Sigmoid colon (tissue), 7 donors: ENCODE measurements at places on chromosomes 7 and 10. TPM values are rescaled to one million over a fixed set of nuclear protein-coding genes. Genes with fewer than 3 reads are reported as not detected.

KCNMA1 gene
- 292 TPM for total RNA-seq

GPR26 gene
- total RNA-seq: not detected

BLNK gene
- 1.4 TPM for total RNA-seq

CCDC3 gene
- total RNA-seq: 2.0 TPM

DDC gene
- 0.36 TPM for total RNA-seq

MAGI2 gene
- total RNA-seq: 26.9 TPM

ZNF25 gene
- total RNA-seq: 24.1 TPM

EPDR1 gene
- total RNA-seq: 15.7 TPM

BHLHA15 gene
- not detected for total RNA-seq

NPFFR1 gene
- total RNA-seq: not detected

NEBL gene
- 1.3 TPM for total RNA-seq

CPVL gene
- total RNA-seq: 22.5 TPM

NRG3 gene
- total RNA-seq: 2.2 TPM

BTBD16 gene
- total RNA-seq: not detected

GPR15LG gene
- total RNA-seq: not detected

LIPJ gene
- total RNA-seq: 0.36 TPM

GHRHR gene
- total RNA-seq: not detected

IGFBP3 gene
- 212 TPM for total RNA-seq

GRCh38 chr7:34026481-34027190 lies 121.3 kb downstream of the BMPER start:
- DNase-seq: no peak

- no peak for DNase-seq
These were observed 2.7 kb upstream of the CPVL start for GRCh38 chr7:29149036-29149435.

- DNase-seq: no peak
These were observed 16.7 kb downstream of the RET start for GRCh38 chr10:43093423-43094076.

DNA sequence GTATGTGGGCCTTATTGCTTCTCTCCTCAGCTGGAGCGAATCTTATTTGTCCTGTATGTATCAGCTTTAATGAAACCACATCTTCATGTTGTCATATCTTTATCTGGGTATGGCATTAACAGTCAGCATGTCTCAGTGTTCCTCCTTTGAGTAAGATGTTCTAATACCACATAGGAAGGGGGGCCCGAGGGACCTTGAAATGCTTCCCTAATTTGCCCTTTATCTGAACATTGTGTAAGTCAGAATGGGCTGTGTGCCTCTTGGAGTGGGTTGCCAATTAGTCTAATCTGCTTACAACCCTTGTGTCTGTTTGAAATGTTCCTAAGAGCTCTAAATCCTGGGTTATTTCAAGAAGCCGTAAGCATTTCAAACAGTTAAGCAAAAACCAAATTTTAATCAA lies 623.8 kb downstream of the SUGCT start:
- no peak for DNase-seq

- no peak for DNase-seq
These were observed 148.7 kb downstream of the BICC1 start for GRCh38 chr10:58661336-58661735.

GRCh38 chr7:1300636-1301035 lies 68.0 kb downstream of the UNCX start:
- DNase-seq: no peak

DNA sequence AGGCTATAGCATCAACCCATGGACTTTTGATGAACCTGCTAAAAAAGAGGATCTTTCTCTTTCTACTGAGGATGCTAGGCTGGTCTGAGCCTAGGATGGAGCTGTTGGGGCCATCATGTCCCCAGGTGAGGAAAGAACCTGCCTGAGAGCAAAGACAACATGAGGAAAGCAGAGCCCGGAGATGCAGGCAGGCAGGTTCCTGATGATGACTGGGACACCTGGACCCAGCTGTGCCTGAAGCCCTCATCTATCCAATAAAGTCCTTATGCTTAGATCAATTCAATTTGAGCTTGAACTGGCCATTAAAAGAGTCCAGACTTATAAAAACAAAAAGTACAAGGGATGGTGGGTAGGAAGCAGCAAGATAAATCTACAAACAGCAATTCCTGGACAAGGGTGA lies 48.9 kb downstream of the KIFBP start:
- DNase-seq: peak; percentile 21

DNA sequence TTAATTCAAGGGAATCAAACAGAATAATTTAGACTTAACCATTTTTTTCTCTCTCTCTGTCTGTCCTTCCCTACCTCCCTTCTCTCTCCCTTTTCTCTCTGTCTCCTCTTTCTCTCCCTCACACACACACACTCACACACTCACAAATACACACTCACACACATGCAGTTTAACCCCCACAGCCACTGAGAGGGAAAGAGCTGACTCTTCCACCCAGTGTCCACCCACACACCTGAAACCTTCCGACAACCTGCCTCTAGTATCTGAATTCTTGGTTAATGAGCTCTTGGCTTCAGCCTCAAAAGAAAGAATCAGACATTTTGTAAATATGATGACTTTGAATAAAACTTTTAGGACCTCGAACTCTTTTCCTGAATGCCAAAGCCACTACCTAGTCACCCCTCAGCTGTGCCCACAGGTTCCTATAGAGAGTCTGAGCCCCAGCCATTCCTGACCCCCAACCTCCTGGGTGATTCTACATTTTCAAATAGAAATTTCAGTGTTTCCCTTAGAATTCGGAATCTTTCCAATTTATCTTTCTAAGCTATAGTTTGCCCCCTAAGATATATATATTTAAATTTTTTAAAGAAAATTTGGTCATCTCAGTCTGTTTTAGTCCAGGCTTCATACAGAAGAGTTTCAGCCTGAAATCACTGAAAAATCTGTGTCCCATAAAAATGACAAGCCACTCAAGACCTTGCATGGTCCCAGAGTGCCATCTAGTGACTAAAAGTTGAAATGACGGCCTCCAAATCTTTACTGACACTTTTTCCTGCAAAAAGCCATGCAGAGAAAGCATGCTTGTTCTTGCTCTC lies 202.8 kb downstream of the IPMK start:
- no peak for DNase-seq

DNA sequence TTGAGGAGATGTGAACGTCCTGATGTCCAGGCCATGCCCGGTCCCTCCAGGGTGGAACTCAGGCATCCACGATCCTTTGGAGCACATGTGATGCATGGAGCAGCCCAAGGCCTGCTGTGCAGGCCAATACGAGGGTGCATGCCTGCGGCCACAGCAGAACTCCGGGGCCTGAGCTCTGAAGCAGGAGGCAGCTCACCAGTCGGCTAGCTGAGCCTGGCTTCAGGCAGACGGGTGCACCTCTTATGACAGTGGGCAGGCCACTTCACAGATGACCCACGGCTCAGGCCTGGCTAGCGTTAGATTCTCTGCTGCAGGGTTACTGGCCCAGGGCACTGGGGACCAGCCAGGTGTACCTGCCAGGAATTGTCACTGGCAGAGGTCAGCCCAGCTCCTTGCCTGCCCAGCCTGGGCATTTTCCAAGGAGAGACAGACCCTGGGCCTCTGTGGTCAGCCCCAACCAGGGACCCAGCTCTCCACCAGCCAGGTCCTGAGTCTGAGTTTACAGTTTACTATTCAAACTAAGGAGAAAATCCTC lies 29.6 kb upstream of the INPP5A start:
- DNase-seq: peak; percentile 64

GRCh38 chr7:1513657-1514095 lies 9.5 kb upstream of the INTS1 start:
- DNase-seq: no peak

- no peak for DNase-seq
These were observed 193.2 kb downstream of the AGMO start for GRCh38 chr7:15368653-15369052.

DNA sequence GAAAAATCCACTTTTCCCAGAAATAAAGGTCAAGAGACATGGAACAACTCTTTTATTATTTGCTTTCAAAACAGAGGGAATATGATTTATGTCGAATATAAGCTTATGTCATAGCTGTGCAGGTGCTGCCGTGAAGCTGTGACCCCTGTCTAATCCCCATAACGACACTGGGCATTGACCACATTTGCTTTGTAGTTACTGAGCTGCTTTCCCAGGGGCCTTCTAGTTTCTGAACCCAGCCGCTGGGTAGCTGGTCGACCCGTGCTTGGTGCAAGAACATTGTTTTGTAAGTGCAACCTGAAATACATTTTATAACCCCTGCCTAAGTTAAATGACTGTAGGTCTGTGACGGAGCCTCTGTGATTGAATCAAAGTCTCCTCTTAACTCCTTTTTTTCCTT lies 144.9 kb upstream of the HDAC9 start:
- no peak for DNase-seq

DNA sequence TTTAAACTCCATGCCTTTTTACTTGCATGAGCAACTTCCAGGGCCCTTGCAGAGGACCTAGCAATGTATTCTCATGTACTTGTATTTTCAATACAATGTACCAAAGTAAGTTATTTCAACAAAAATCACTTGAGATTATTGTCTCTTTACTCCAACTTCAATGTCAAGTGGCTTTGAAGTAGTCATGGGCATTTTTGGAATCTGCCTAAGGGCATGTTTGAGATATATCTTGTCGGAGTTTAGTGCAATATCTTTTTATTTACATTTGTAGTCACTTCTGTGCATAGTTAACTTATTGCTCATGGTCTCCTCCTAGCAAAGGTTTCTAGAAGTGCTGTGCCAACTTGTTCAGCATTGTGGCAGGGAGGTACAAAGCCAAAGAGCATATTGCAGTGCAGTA lies 508.7 kb upstream of the SEMA3D start:
- no peak for DNase-seq

- no peak for DNase-seq
These were observed 32.1 kb upstream of the GNA12 start for GRCh38 chr7:2876031-2876731.

DNA sequence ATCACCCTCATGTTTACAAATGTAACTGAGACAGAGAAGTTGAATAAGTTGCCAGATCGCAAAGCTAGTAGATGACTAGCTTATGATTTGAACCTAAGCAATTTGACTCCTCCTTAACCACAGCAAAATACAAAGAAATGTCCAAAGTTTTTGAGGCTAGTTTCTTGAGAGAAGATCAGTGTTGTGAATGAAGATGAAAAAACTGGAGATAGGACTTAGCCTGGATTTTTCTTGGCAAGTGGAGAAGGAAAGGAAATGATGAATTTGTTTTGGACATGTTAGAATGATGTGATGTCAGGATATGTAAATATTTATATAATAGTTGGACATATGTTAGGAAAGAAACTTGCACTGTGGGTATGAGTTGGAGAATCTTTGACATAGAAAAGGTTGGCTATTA lies 149.8 kb downstream of the LSMEM1 start:
- DNase-seq: no peak

DNA sequence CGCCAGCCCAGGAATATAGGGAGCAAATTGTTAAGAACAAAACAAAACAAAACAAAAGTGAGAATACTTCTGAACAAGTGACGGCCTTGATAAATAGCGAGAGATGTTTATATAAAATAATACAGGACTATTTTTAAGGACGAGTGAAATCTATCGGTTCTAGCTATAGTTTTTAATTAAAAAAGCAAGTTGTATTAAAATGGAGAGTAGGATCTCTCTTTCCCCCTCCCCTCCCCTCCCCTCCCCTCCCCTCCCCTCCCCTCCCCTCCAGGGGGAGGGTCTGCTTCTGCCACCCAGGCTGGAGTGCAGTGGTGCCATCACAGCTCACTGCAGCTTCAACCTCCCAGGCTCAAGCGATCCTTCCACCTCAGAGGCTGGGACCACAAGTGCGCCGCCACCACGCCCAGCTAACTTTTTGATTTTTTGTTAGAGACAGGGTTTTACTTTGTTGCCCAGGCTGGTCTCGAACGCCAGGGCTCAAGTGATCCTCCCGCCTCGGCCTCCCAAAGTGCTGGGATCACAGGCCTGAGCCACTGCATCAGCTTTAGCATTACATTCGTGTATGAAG lies 440 bp upstream of the TCAF1 start:
- no peak for DNase-seq

- DNase-seq: no peak
These were observed 61.6 kb downstream of the GRK5 start for GRCh38 chr10:119268871-119269506.

DNA sequence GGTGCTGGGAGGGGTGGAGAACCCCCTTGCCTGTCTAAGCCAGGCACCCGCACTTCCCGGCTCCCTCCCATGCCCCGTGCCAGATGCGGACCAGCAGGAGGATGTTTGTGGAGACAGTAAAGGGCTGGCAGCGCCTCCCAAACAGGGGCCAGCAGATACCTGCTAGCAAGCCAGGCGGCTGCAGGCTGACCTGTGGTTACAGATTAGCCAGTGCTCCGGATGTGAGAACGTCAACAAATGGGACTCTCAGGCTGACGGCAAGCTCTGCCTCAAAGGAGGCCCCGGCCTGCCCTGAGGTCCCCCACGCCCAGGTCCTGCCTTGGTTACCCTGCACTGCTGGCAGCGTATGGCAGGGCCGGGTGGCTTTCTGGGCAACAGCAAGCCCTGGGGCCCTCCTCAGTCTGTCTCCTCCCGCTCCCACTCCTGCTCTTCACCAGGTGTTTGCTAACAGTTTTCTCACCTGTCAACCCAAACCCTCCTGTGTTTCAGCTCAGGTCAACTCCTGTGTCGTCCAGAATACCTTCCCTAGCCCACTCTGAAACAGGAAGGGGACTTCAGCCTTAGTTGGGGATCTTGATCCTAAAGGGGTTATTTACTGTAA lies 85.4 kb downstream of the NEURL1 start:
- no peak for DNase-seq

DNA sequence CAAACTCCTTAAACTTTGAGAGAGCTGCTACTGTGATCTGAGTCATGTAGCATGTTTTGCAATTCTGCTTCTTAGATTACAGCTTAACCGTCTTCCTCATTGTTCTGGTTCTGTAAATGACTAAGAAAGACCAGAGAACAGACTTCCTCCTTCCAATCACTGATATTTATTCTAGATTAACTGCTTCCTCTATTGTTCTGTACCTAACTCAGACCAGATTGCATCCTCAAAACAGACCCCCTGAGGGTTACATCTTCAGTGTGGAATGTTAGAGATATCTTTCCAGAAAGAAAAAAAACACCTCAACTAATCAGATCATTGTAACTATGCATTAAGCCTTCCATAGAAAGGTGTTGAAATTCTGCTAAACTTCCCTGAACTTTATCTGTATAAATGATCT lies 5.7 kb upstream of the PIP start:
- no peak for DNase-seq

GRCh38 chr10:4267086-4267773 lies 482.2 kb upstream of the KLF6 start:
- no peak for DNase-seq

GRCh38 chr10:53841483-53842145 lies 959.4 kb downstream of the PCDH15 start:
- no peak for DNase-seq

- no peak for DNase-seq
These were observed 21.5 kb downstream of the BTAF1 start for GRCh38 chr10:91944880-91945630.

GRCh38 chr10:98104125-98104524 lies 30.3 kb upstream of the R3HCC1L start:
- DNase-seq: no peak

DNA sequence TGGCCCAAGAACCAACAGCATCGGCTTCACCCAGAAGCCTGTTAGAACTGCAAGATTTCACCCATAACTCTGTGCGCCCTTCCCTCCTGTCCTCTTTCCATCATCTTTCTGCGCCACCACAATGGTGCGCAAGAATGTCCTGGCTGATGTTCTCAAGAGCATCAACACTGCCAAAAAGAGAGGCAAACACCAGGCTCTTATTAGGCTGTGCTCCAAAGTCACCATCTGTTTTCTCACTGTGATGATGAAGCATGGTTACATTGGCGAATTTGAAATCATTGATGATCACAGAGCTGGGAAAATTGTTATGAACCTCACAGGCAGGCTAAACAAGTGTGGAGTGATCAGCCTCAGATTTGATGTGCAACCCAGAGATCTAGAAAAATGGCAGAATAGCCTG lies 115.2 kb upstream of the FGFR2 start:
- no peak for DNase-seq
